ENCODE measurements at places on chromosomes 4 and X.

DNA sequence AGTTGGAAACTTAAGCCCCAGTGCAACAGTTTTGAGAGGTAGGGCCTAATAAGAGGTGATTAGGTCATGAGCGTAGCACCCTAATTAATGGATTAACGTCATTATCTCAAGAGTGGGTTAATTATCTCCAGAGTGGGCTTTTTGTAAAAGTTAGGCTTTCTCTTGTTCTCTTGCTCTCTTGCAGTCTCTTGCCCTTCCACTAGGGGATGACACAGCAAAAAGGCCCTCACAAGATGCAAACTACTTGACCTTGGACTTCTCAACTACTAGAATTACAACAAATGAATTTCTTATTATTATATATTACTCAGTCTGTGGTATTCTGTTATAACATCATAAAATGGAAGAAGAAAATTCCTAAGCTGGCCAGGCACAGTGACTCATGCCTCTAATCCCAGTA lies 22.1 kb upstream of the NDST3 start:
- DNase-seq: no peak

GRCh38 chr4:15253349-15253748 lies 174.5 kb upstream of the C1QTNF7 start:
- DNase-seq: no peak

DNA sequence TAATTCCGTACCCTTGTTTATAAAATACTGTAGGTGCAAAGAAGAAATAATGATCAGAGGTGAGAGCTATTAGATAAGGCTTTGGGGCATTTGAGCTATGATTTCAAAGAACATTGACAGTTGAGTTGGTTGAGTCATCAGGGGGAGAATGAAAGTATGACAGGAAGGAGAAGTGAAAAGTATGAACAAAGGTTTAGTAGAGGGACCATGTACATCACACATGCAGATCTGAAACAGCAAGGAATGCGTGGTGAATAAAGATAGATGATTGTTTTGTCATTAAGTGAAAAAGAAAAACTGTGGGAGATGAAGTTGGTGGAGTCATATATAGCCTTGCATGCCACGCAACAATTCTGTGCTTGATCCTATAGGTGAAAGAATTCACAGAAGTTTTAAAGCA lies 163.1 kb downstream of the ARAP2 start:
- no peak for DNase-seq

- no peak for DNase-seq
Observed at GRCh38 chr4:26308568-26308967, 12.2 kb upstream of the RBPJ start.

DNA sequence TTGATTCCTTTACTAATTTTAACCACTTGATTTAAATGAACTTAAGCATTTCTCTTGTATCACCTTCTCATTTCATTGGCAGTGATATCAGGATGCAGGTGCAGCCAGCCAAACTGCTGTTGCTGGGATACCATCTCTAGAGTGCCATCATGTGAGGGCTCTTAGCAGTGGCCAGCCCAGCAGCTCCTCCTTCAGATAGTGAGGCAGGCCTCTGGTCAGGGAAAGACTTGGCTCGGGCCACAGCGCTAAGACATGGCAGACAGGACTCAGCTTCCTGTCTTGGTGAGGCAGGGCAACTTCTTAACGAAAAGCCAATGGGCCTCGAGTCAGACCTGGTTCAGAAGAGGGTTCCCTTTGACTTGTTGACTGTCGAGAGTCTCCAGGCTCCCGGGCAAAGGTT lies 50.0 kb downstream of the NOP14 start:
- no peak for DNase-seq

- DNase-seq: peak; percentile 82
Observed at GRCh38 chrX:68693481-68694434, 46.3 kb downstream of the STARD8 start.

- DNase-seq: no peak
Observed at GRCh38 chrX:85136409-85136808, 107.2 kb downstream of the SATL1 start.

DNA sequence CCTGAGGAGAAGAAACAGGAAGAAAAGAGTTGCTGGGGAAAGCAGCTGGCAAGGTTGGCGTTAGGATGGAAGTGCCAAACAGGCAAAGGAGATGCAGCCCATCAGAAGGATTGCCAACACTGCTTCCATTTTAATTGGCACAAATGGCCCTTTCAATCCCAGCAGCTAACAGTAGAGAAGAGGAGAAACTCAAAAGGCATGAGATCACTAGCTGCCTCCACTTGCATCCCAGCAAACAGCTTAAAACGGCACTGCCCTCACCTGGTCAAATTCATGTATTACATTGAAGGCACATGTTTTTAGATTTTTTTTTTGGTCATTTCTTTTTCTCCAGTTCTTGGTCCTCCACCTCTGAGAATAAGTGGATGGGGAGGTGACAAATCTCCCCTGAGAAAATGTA lies 14.9 kb upstream of the LOC101059915 start:
- peak; percentile 72 for DNase-seq

DNA sequence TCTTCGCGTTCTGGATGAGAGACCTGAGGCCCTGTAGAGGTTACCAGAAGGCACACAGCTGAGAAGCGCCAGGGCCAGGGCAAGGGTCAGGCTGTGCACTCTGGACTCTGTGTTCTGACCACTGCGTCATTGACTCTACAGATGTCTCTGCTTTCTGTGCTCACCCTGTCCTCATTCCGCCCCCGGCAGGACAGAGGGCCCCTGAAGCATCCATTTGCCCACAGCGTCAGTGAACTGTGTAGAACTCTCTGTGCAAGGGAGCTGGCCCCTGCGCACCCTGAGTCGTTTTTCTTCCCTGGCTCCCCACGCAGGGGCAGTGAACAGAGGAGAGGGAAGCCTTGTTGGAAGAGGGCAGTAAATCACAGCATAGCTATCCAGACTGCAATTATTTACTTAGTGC lies 6.1 kb upstream of the WAS start:
- peak; percentile 17 for DNase-seq

- DNase-seq: no peak
Observed at GRCh38 chr4:42718336-42718735, 61.4 kb upstream of the ATP8A1 start.

- DNase-seq: peak; percentile 89
Observed at GRCh38 chr4:26028793-26029567, 115.0 kb downstream of the SMIM20 start.

DNA sequence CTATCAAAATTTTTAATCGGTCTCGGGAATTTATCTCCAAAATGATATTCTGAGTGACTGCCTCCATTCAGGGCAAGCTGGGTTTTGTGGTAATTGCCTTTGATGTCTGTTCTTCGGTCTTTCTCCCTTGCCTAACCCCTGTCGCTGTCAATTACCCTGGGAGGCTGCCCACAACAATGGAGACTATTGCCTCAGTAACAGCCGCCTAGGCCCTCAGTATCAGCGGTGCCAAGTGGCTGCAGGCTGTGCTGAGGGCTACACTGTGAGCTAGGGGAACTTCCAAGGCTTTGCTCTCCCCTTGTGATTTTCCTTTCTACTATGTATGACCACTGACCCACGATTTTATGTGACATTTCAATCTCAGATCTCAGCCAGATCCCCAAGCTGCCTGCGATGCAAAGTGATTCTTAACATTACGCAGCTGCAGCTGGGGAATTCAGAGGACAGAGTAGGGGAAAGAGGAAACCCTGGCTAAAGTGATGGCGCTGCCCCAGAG lies 36.3 kb upstream of the REST start:
- DNase-seq: peak; percentile 95

DNA sequence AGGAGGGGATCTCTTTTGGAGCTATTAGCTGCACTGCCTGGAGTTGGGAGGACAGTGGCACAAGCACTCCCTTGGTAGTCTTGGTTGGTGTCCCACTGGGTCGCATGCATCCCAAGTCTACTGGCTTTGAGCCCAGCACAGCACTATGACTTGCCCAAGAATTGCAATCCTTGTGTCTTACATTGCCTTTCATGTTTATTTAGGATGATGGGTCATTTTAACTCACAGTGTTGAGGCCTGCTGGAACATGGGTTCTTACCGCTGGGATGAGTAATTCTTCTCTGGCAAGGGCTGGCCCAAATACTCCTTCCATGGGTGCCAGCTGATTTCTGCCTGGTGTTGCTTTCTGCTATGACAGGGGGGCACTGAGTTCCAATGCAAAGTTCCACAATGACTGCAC lies 185.5 kb downstream of the TEX13C start:
- no peak for DNase-seq

Measured in eye (tissue), 1 donor.